ENCODE measurements at places on chromosomes 6 and 20. TPM values are rescaled to one million over a fixed set of nuclear protein-coding genes. Genes with fewer than 3 reads are reported as not detected.

POM121L2 gene
- total RNA-seq = not detected

ADRM1 gene
- 193 TPM for total RNA-seq

TBC1D22B gene
- total RNA-seq = 13.0 TPM

SCGN gene
- total RNA-seq = not detected

SRSF12 gene
- total RNA-seq = 8.3 TPM

PI16 gene
- not detected for total RNA-seq

AKIRIN2 gene
- 34.1 TPM for total RNA-seq

All from kidney epithelial cell (primary cell).